ENCODE measurements at places on chromosomes 4 and X.

GRCh38 chr4:10186228-10187214 lies 69.9 kb upstream of the WDR1 start:
- DNase-seq = no peak

DNA sequence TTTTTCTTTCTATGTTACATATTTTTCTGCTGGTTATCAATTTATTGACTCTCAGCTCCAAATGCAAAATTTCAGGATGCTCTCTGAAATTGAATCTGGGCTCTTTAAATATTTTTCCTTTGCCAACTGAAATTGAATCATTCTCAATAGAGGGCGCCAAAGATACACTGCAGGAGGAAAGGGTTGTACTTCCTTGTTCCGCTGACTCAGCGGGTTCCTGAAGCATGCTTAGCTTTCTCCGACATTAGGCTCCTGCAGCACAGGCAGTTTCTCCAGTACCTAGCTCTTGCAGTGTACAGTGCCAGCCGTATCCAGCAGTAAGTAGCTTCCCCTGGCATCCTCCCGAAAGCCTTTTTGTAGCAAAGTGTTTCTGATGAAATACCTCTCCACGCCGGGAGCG lies 28.8 kb upstream of the CFAP47 start:
- no peak for DNase-seq

DNA sequence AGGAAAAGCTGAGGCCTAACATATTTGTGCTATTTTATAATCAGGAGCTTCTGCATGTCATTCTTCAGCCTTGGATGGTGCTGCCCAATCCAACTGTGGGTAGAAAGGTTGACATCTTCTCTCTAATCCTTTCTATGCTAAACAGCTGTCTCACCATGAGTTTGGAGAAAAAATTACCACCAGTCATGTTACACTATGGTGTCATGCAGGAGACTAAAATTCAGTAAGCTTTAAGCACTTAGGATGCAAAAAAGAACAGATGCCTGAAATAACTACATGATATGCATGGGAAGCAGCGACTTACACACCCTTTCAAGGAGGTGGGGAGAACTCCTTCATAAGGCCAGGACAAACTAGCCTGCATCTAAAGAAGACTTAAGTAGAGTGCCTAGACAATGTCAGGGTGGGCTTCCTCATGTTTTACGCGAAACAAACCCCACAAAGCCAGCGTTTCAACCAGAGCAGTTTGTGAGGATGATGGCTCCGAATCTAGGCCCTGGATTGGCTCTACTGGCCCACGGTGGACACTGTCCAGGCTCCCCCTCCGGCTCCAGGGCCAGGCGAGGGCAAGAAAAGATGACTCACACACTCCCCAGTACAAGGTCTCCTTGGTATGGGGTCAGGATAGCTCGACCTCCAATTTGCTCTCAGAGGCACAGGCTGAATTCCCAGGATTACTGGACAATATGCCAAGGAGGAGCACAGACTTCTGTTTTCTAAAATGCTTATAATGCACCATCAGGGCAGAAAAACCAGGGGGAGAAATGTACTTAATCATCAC lies 45.1 kb downstream of the STX18 start:
- no peak for DNase-seq

DNA sequence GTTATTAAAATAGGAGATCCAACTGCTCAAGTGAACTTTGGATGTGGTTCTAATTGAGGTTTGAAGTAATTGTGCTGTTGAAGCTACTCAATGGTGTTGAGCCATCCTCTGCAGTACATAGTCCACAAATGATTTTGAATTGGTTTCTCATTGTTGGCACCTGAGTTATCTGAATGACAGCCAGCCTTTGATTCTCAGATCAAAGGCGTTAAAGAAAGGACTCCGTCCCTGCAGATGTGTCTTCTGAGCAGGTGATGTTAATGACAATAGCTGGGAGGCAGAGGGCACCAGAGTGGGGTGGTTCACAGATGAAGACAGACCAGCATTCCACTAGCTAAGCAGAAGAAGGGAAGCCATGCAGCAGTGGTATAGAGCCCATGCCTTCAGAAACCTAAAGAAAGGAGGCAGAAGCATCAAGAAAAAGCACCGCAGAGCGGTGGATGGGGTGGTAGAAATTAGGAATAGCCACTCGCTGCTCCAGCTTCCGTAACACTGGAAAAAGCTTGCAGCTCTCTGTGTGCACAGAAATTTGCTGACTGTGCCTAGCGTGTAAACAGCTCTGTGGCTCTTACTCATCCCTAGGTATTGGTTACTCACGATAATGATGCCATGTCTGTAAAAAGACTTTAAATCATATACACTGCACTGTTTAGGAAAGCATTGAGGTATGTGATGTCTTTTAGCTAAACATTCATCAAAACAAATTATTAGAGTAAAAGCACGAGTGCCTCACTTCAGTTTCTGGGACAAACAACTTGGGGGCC lies 79.2 kb upstream of the CLCN4 start:
- no peak for DNase-seq

DNA sequence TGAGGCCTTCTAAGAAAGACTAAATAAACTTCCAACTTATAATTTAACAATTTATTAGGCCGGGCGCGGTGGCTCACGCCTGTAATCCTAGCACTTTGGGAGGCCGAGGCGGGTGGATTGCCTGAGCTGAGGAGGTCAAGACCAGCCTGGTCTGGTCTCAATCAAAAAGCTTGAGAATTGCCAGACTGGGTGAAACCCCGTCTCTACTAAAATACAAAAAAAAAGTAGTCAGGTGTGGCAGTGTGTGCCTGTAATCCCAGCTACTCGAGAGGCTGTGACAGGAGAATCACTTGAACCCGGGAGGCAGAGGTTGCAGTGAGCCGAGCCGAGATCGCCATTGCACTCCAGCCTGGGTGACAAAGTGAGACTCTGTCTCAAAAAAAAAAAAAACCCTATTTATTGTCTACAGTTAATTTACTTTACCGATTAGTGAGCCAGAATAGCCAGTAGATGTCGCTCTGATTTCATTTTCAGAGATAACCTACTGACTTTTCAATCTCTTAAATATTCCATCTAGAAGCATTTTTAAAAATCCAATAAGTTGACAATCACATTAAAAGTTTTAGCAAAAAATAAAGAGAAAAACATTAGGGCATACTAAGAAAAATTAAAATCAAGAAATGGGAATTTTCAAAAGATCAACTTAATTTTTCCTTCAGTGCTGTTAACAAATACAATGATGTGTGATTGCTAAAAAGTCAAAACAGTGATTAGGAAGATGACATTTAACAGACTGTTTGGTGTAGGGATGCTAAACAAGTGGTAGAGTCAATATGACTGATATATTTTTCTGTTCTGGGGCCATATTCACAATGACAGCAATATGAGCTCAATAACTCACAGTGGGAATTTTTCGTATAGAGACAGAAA lies 4.3 kb upstream of the SHROOM3 start:
- no peak for DNase-seq

DNA sequence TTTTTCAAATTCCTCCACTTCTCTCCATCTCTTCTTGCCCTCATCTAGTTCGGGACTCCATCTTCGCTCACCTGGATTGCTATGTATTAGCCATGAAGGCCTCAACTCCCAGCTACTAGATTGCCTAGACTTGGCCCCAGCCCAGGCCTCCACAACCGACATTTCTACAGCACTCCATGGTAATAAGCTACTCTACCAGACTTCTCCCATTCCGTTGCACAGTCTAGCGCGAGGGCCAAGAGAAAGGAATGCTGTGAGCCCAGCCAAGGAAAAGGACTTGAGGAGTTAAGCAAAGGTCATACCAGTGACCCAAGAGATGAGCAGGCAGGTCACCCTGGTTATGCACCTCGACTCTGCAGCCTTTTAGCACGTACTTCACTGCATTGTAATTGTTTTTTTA lies 75.6 kb downstream of the SOWAHB start:
- no peak for DNase-seq

DNA sequence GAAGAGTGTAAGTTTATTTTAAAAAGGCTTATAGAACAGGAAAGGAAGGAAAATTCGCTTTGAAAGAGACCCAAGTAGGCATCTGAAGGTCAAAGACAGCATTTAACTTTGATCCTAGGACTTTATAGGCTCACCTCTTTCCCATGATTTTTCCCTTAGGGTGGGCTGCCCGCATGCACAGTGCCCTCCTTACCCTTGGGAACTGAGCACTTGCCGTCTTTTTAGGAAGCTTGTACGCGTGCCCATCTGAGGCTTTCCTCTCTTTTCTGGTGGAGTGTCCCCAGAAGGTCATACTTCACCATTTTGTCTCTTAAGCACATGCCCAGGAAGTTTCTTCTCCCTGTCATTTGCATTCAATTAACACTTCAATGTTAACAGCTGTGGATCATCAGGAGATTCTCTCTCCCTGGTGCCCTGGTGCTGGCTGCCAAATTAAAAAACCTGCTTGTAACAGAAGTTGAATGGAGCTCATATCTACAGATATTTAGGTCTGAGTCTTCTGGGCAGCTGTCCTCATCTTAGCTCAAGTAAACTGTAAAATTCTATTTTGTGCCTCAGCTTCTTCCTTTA lies 38.4 kb upstream of the IL9R start:
- no peak for DNase-seq
